Stimulated activated CD4-positive, alpha-beta T cell treated with anti-CD3 and anti-CD28 coated beads, TNF-alpha, amount 100 ng/mL, for 48 hours (primary cell): ENCODE measurements at places on chromosomes 12 and 14.

DNA sequence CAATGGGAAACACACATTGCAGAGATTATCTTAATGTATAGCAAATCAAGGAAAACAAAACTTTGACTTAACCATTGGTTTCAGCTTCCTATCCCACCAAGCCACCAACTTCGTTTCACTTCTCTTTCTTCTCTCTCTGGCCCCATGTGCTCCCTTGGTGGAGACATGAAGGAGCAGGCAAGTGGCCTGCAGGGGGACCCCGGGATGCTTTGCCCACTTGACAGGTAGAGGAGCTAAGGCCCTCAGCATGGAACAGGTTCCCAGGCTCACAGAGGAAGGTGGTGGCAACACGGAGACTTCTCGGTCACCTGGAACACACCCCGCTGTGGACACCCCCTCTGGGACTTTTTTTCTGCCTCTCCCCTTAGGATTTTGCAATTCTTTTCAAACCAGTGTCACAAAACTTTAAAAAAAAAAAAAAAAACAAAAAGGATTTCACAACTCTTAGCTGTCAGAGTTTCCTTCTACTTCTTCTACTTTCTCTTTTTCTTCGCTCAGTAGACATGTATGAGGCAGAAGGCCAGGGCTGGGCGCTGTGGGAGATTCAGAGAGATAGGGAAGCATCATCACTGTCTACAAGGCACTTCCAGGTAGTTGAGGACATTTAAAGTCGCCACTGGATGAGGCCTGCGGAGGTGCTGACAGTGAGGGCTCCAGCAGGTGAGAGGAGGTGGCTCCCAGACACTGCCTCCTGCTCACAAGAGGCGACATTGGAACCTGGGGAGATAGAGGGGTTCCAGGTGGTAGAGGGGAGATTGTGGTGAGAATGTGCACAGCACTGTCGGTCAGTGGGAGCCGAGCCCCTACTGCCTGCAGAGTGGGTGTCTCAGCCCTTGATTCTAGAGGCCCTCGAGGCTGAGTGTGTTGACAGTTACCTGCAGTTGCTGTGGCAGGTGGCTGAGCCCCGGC lies 119.6 kb downstream of the GCH1 start:
- DNase-seq, result no peak

DNA sequence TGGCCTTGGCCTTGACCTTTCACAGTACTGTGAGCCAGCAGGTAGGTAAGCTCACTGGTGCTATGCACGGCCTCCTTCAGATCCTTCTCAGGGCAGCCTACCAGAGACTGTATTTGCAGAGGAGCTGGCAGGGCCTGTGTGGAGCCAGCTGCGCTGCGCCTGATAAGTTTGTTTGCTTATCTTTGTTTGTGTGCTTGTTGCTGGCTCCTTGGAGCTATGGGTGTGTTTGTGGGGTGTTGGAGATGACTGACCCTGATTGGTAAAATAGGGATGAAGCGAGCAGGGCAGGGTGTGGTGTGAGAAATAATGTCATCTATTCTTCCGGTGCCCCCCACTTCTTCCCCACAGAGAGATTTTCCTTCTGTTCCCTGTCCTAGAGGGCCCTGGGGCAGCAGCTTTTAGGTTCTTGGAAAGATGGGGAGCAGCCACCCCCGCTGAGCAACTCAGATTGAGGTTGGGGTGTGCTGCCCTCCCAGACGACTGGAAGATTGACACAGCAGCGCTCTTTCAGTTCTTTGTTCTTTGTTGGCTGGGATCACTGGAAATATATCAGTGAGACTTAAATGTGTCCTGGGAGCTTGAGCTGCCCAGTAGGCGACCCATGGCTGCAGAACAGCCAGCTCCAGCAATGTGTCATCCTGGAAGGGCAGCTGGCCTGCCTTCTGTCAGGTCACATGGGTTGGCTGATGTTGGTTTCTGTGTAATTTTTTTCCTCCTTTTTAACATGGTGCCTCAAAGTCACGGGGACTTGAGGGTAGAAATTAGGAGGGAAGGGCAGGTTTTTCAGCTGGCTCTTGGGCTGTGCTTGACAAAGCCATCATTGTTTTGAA lies 19.6 kb downstream of the MLXIP start:
- DNase-seq, result no peak

- no peak for DNase-seq
Observed at GRCh38 chr12:96221391-96221790, 27.2 kb downstream of the ELK3 start.

- DNase-seq, result no peak
Observed at GRCh38 chr12:108759924-108760323, 28.6 kb upstream of the CORO1C start.

- DNase-seq, result no peak
Observed at GRCh38 chr12:1418144-1418543, 176.2 kb downstream of the FBXL14 start.

- DNase-seq, result no peak
Observed at GRCh38 chr12:26830363-26830762, 2.6 kb downstream of the ITPR2 start.
